ENCODE measurements at places on chromosomes 11 and 22.

DNA sequence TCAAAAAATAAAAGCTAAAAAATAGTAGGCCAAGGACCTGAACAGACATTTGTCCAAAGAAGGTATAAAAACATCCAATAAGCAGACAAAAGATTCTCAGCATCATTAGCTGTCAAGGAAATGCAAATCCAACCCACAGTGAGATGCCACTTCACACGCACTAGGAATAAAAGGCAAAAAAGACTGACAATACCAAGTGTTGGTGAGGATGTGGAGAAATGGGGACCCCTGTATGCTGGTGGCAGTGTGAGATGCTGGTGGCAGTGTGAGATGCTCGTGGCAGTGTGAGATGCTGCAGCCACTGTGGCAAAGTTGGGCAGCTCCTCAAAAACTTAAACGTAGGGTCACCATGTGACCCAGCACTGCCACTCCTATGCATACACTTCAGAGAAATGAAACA is 38.0 kb downstream of the WNT7B start:
- DNase-seq: no peak

DNA sequence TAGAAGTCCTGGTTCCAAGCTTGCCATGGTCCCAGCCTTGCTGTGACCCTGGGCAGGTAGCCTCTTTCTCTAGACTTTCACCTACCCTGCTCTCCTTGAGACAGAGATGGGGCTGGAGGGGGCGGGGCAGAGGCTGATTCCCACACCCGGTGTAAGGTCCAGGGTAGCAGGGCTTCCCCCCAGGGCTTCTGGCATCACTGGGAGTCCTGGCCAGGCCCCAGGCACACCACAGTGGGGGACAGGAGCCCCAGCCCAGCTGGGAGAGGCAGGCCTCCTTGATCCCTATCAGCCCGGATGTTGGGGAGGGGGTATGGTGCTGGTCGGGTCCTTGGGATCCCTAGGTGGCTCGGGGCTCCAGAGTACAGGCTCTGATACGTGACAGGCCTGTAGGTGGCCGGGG is 1.7 kb upstream of the NUDT8 start:
- no peak for DNase-seq

DNA sequence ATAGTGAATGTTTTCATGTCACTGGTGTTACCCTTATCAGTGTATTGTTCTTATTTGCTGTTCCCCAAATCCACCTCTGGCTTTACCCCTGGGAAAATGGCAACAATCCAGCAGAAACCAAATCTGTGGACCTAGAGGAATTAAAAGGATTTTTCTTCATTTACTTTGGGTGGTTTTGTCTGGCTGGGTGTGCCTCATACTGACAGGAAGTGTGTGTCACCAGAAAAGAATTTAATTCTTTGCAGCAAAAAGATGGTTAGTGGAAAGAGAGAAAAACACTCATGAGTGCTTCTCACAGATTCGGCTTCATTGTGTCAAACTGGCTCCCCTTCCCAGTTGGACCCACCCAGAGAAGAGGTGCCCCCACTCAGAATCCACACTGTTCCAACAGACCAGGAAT is 38.9 kb downstream of the FZD4 start:
- DNase-seq: no peak

DNA sequence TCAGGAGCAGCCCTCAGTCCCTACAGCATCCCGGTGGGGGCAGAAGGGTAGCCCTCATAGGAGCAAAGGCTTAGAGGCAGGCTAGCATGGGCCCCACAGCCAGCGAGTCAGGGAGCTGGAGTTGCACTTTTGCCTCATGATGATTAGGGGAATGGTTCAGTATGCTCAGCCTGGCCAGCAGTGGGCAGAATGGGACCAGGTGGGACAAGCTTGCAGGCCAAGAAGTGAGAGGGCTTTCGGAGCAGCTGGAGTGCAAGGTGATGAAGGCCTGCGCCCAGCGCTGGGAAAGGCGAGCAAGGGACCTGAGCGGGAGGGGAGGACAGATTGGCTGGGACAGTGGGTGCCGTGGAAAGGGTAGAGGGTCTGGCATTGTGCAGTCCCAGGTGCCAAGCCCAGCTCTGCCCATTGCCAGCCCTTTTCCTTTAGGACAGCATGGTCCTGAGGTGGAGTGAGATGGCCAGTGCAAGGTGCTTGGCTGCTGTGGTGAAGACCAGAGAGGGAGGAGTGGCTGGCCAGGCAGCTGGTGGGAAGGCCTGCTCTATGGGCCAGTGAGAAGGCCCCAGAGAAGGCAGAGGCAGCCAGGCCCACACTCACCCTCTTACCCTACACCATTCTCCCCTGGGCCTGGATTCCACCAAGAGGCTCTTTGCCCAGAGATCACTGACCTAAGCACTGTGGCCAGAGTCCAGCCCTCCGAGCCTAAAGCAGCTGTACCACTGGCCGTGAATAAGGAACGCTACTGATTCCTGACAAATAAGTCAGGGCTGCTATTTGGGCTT is 47.9 kb upstream of the SUSD2 start:
- DNase-seq: no peak

DNA sequence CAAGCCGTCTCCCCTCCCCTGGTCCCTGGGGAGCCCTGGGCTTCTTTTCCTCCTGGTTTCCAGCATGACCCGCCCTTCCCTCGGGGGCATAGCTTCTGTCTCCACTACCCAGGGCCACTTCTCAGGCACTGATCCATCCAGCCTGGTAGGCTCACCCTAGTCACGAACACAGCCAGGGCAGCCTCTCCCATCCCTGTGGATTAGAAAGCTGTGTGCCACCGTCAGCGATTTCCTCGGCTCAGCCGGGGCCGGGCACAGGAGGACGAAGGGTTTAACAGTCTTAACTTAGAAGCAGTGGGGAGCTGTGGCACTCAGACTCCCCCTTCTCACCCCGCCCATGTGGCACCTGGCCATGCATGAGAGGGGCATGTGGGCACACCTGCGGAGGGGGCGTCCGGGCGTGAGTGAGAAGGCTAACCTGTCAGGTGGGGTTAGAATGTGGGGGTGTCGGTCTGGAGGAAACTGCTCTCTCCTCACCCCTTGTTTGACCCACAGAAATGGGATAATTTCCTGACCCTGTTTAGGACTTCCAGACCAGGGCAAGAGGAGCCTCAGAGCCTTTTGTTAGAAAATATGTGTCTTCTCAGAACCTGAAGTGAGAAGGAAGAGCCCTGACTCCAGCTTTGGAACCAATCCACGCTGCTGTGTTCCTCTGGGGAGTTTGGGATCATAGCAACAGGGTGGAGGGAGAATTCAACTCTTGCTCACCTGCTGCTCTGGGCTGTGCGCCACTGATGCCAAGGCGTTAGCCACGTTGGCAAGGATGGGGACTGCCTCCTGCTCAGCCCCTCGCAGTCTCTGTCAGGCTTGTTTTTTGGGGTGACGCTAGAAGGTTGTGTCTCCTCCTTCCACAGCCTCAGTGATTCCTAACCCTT is 14.6 kb downstream of the GLB1L2 start:
- no peak for DNase-seq

- no peak for DNase-seq
These were observed 94.1 kb downstream of the USP35 start for GRCh38 chr11:78282821-78283220.

DNA sequence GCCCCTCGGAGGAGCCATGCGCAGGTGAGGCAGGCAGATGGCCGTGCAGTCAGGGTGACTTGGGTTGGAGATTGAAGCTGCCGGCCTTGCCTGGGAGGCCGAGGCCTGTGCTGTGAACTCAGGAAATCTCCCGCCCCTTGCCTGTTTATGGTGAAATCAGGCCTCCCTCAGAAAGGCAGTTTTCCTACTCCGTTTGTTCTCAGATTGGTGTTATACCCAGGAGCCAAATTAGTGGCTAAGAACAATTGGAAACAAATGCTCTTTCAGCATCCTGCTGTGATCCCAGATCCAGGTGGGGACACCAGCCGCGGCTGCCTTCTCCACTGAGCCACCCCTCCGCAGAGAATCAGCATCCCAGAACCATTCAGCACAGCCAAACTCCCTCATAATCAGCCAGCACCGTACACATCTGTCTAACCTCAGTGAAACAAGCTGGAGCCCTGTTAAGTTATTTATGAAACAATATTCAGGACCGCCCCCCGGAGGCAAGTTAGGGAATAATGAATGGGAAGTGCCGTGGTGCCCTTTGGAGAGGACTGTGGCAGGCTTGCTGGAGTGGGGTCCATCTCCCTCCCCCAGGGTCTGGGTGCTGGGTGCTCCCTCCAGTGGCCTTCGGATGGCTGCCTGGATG is 60.0 kb downstream of the PKNOX2 start:
- no peak for DNase-seq

DNA sequence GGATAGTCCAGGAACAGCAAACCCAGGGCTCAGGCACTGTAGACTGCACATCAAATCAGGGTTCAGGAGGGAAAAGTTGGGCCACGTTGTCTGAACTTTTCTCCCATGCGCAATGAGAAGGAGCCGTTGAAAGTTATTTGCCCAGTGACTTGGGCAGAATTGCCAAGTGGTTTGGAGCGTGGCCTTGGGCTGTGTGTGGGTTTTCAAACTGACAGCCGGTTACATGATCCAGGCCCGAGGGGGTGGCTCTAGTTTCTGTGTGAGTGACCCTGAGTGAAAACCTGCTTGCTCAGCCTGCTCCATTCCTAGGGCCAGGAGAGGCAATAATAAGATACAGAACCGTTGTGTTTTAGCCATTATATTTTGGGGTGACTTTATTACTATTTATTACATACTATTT is 20.3 kb downstream of the MB start:
- DNase-seq: no peak

GRCh38 chr11:73003088-73003487 is 139.0 kb downstream of the FCHSD2 start:
- DNase-seq: no peak

DNA sequence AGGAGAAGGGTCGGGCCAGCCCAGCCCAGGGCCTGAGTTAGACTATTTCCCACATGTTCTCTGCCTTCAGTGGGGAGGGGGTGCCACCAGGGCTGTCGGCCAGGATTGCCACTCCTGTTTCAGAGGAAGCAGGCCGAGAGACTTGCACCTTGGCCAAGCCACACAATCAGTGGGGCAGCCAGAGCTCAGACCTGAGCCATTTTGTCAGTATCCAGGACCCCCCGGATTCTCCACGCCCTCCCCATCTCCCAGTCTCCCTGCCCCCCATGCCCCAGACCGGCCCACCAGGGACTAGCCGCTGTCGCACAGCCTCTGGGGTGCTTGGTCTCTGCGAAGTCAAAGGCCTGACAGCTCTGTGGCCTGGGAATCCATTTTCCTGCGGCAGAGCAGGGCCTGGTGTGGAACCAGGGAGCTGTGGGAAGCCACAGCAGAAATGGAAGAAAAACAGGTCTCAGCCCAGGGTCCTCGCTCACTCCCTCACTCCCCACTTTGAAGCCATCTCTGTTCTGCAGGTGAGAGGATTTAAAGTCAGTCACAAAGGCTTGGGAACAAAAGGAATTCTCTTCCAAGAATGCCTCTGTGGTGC is 25.5 kb upstream of the MGAT3 start:
- no peak for DNase-seq

DNA sequence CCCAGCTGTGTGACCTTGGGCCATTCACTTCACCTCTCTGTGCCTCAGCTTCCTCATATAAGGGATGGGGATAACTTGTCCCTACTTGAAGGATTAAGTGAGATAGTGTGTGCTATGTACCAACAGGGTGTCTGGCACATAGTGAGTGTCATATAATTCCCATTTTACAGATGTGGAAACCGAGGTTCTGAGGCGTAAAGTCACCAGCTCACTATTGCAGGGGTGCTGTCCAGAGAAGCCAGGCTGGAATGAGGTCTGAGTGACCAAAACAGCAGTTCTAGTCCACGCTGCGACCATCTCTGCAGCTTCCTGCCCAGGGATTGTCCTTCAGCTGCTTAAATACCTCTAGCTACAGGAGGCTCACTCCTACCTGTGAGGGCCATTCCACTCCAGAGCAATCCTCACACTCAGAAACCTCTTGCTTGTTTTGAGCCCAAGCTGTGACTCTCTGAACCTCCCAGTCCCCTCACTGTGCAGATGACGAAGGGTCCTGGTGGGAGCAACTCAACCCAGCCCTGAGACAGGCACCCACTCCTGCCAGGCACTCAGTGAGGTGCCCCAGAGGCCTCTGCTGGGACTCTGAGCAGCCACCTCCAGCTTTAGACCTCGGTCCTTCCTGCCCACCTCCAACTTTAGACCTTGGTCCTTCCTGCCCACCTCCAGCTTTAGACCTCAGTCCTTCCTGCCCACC is 5.8 kb downstream of the MB start:
- no peak for DNase-seq

GRCh38 chr11:123382555-123383074 is 47.5 kb upstream of the GRAMD1B start:
- no peak for DNase-seq

DNA sequence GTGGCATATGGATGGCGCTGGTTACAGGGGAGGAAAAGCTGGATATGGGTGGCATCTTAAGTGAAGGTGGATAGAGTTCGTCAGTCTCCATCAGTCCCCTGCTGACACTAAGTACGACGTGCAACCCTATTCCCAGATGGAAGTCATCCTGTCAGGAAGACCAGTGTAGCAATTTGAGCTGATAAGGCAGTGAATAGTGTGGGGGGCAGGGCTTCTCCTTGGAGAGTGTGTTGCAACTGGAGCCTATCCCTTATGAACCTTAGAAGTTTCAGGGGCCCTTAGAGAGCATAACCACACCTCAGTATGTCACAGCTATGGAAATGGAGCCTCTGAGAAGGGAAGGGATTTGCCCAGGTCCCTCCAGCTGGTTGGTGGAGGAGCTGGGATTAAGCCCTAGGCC is 36.1 kb upstream of the ANKK1 start:
- no peak for DNase-seq

DNA sequence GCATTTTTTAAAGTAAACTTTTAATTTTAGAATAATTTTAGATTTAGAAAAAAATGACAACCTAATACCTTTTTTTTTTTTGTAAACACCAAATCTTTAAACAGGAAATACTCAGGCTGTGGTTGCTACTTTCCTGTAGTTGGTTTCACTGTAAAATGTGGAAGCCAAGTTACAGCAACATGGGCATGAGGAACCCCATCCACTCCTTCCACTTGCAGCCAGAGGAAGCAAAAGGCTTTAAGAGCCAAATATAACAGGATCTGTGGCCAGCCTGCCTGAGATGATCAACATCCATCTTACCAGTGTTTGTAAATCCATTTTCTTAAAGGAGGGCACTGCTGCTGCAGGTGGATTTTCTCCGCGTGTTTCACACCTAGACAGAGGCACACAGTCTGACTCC is 66.2 kb downstream of the TNRC6B start:
- no peak for DNase-seq

DNA sequence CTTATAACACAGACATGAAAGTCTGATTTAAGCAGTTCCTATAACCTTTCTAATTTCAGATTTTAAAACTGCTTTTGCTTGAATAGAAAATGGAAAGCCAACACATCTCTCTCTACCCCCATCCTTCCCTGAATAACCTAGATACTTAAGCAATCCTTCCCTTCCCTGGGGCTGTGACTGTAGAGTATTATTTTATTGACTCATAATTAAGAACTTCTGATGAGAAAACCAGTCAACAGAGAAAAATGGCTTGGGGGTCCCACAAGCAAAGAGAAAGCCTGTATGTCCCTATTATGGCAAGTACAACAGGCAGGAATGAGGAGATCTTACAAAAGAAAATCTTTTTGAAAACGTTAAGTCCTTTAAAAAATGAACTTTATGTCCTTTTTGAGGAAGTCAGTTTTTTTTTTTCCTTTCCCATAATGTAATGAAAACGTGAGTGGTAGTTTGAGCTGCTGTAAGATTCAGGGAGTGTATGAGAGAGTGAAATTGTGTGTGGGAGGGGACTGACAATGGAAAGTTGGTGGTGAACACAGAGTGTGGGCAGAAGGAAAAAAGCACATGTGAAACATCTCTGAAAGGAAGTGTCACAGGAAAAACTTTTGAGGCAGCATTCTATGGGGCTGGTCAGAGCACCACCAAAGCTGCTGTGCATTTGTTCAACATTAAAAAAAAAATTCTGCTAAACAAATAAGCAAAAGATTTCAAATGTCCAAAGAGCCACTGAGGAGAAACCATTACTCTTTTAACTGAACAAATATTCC is 154.6 kb downstream of the MAML2 start:
- DNase-seq: no peak

GRCh38 chr22:47918276-47918921 is 1155.9 kb downstream of the TBC1D22A start:
- no peak for DNase-seq
